NCI-H774 (cell line): ENCODE measurements at places on chromosomes 2 and 18.

GRCh38 chr2:27735263-27735904 is 36.1 kb upstream of the MRPL33 start:
- DNase-seq: peak; percentile 61

DNA sequence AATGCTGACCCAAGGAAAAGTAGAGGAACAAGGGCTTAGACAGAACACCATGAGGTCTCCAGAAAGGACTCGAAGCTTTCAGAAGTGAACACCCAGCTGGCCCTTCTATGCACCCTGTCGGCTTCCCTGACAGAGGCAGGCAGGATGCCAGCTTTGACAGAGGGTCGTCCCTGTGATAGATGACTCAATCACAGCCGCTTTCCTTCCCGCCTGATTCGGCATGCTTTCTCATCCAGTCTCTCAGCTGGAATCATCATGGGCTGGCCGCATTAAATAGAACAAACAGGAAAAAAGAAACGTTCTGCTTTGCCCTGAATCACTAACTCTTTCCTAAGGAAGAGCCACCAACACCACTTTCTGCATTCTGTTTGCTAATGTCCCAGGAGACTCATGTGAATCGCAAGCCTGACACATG is 140.3 kb upstream of the RAB12 start:
- no peak for DNase-seq

- DNase-seq: no peak
These were observed 5.7 kb downstream of the RHOB start for GRCh38 chr2:20452551-20452950.

DNA sequence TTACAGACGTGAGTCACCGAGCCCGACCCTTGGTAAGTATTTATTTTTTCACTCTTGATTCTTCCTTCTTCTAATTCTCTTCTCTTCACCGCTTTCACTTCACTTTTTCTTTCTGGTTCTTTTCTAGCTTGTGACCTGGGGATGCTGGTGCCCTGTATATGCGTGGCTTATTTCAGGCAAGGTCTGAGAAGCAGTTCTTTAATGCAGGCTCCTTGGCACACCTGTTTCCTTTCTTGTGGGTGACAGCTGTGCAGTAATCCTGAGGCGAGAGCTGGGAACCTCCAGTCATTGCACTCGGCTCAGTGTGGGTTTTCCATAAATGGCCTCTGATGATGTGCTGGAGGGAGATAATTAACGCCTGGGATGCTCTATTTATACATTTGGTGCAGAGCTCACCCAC is 193.8 kb downstream of the TSN start:
- no peak for DNase-seq

DNA sequence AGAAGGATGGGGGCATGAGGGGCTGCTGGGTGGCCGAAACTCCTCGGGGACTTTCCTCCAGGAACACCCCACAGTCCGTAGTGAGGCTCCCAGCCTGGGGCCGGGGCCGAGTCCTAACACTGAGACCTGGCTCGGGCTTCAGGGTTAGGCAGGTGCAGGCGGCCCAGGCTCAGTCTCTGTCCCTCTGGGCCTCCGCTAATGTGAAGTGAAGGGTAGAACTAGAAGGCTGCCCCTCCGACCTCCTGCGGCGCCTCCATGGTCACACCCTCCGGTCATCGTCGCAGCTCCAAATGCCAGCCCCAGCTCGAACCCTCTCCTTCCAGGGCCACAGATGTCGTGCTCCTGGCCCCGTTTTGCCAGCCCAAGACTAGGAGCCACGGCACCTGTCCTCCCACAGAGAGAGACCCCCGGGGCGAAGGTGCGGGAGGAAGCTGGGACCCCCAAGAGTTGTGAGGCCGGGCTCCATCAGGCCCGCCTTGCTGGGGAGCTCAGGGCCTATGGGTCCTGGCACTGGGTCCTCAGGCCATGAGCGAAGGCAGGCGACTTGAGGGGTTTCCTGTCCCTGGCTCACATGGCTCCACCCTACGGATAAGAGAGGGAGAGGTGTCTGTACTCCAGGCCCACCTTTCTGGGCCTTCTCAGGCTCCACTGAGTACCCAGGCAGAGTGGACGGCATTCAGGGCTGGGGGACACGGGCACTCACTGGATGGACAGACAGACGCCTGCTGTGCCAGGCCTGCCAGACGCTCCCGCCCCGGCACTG is 797 bp downstream of the ANO7 start:
- no peak for DNase-seq

DNA sequence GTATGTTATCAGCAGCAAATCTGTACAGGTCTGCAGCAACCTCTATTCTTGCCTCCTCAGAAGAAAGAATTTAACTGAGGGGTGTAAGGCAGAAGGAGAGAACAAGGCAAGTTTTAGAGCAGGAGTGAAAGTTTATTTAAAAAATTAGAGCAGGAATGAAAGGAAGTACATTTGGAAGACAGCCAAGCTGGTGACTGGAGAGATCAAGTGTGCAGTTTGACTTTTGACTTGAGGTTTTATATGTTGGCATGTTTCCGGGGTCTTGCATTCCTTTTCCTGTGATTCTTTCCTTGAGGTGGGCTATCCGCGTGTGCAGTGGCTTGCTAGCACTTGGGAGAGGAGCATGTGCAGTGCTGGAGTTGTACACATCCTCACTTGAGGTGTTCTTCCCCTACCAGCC is 16.5 kb upstream of the CERS6 start:
- DNase-seq: no peak

GRCh38 chr2:145141981-145142380 is 622.1 kb upstream of the ZEB2 start:
- DNase-seq: no peak

DNA sequence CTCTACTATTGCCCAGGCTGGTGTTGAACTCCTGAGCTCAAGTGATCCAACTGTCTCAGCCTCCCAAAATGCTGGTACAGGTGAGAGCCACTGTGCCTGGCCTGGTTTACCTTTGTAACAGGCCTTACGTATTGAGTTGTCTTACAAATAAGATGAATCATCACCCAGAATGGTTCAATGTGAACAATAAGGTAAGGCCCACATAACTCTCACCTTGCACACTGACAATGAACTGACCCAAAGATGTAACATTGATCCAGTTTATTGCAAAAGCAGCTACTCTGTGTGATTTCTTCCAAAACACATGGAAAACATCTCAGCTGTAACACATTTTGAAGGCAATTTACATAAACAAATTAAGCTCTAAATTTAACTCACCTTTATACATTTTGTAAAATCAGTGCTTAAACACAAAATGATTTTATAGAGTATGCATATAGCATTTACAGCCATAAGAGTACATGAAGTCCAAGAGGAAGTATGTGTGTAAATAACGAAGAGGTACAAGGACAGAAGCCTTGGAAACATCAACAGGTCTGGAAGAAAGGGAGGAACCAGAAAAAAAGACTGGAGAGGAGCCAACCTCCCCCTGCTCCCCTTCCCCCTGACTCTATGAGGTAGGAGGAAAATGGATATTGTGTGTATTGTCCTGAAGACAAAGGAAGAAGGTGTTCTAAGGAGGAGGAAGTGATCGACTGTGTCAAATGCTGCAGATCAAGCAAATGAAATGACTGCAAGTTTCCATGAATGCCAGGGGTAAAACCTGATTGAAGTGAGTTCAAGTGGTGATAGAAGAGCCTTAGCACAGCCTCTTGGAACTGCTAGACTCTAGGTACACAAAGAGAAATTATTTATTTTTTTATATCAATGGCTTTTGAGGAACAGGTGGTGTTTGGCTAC is 5.6 kb upstream of the WDFY1 start:
- no peak for DNase-seq

GRCh38 chr18:33201509-33201926 is 239.0 kb downstream of the CCDC178 start:
- peak; percentile 72 for DNase-seq

- DNase-seq: no peak
These were observed 346.9 kb downstream of the IRS1 start for GRCh38 chr2:226452768-226453167.

- DNase-seq: no peak
These were observed 49.9 kb downstream of the ST8SIA5 start for GRCh38 chr18:46706968-46707367.

- DNase-seq: no peak
These were observed 171.6 kb downstream of the DIS3L2 start for GRCh38 chr2:232133078-232133477.

DNA sequence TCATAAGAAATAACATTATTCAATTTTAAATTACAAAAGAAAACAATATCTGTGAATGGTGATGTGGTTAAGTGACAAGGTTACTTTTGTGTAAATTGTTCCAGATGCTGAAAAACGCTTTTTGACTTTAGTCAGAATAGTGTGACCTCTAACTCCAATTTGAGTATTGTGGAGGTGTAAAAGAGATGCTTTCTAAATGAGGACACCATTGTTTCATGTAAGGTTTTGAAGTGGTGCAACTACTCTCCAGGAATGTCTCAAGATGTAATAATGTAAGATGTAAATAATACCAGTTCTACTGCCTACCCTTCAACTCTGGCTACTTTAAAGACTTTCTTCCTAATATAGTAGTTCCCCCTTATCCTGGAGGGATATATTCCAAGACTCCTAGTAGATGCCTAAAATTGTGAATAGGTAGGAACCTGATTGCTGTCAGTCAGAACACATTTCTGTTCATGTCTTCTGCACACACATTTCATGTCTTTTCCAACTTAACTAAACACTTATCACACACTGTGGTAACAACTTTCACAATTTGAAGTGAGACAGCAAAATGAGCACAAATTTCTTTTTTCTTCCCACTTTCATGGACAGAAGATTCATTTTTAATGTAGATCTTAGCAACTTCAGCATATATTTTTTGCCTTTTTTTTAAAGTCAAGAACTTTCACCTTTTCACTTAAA is 39.1 kb upstream of the PPP1R1C start:
- DNase-seq: no peak

DNA sequence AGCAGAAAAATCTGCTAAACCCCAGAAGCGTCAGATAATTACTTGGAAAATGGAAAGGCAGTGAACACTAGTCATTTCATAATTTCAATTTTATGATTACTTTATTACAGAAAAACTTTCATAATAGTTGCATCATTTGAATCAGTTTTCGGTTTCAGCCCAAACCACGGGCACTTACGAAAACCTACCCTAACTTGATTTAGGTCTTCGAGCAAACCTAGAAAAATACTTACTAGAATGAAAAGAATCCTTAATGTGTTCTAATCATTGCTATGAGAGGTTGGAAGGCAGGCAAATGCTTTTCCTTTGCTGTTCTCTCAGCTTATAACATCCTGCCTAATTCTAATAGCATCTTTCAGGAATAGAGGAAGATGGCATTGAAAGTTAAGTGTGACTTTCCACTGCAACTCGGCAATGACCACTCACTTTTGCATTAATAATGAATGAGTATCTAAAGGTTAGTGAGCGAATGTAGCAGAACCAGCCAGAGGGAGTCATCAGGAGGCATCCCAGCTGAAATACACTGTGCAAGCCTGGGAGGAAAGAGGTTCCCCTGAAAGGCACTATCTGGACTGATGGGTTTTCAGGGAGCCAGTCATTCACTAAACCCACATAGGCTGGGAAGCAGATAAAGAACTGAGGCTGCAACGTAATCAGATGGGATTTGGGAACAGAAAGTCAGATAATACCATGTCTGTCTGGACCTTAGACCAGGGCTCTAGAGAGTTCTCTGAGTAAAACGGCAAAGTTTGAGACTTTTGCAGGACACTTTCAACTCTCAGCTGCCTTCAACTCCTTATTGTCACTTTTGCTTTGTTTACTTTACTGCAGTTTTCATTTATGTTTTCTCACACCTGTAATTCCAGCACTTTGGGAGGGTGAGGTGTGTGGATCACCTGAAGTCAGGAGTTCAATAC is 520.8 kb downstream of the RNF144A start:
- no peak for DNase-seq
